ENCODE measurements at places on chromosomes 2 and 18. TPM values are rescaled to one million over a fixed set of nuclear protein-coding genes. Genes with fewer than 3 reads are reported as not detected.
A peak's percentile ranks its signal among the peaks of the same experiment; 100 is the strongest.

DNA sequence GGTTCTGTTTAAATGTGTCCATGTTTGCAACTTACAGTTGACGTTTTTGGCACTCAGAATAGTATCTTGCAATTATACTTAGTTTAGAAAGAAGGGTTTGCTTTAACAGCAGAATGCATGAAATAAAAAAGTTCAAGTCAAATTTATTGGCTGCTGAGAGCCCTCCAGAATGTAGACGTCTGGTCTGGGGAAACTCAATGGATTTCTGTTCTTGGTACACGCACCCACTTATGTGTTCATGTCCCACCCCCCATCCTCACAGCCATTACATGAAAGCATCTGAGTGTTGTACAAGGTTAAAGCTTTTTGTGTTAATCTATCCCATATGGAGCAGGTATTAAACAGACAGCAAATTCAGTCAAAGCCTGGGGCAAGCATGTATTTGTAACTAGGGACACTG is 219.5 kb downstream of the SOX11 start:
- DNase-seq, result no peak

DNA sequence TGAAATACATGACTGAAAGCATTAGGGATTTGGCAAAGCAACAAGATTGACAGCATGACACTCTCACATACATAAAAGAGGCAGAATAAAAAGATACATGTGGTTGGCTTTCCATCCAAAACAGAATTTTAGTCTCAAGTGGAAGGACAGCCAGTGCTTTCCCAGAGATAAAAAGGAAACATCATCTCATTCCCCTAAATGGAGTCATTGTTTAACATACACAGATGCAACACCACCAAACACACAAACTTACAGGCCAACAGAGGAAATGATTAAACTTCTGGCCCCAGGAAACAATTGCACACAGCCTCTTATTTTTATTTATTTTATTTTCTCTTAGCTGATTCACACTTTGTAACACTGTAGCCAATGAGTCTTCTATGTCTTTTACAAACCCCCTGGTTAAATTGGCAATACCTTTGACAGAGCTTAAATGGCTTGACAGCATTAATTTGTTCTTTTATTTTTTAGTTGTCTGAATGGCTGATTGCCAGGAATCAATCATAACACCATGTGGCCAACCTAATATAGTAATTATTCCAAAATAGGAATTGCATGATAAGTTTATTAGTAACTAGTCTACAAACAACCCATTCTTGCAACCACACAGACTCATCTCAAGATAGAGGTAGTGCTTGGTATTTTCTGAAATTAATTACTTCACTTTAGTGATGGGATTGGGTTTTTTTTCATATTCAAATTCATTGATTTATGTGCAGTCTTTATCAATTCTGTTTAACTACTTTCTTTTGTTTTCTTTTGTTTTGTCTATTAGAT is 190.5 kb downstream of the RND3 start:
- peak; percentile 83 for DNase-seq

- DNase-seq, result no peak
Measured at GRCh38 chr18:73741946-73742345, 405.7 kb downstream of the FBXO15 start.

- DNase-seq, result no peak
Measured at GRCh38 chr18:36578871-36579710, 249.7 kb downstream of the TPGS2 start.

DNA sequence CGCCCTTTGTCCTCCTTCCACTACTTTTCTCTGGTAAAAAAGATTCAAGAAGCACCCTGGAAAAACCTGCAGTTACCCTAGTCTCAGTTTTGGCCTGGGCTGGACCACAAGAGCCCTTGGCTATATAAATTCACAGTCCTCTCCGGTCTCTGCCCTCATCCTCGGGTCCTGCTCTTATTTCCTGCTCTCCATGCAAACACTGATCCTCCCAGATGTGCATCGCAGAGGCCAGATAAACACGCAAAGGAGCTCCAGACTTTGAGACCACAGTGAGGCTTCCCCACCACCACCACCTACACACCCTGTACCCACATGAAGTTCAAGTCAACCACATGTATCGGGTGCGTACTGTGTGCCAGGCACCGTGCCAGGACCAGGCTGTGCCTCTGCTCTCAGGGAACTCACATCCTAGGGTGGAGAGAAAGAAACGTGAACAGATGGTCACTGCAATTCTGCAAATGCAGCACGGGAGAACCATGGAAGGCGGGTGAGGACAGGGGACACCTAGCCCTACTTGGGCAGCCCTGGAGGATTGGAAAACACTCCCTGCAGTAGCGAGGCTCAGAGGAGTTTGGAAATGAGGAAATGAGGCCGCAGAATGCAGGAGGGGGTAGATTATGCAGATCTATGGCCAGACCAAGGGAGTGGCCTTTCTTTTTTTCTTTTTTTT is 7.4 kb downstream of the CTDSP1 start:
- DNase-seq, result no peak

DNA sequence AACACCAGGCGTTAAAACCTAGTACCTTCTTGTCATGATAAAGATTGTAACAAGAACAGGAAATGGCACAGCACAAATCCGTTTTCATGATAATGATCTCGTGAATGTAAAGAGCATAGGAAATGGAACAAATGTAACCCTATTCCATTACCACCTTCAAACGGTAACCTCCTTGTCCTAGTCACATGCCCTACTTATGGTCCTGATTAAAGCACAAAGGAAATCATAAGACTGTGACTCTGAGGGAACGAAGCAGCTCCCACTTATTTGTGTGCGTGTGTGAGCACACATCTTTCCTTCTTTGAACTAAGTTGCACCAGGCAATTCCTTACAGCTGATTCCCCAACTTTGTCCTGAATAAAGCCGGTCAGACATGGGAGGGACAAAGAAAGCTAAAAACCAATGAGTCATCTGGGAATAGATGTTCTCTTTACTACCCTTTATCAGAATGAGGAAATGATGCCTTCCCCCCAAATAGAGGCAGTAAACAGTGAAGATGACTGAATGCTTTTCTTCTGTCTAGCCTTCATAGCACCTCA is 192.6 kb downstream of the IKZF2 start:
- DNase-seq, result no peak

- DNase-seq, result no peak
Measured at GRCh38 chr2:217151509-217152206, 291.8 kb upstream of the TNP1 start.

DNA sequence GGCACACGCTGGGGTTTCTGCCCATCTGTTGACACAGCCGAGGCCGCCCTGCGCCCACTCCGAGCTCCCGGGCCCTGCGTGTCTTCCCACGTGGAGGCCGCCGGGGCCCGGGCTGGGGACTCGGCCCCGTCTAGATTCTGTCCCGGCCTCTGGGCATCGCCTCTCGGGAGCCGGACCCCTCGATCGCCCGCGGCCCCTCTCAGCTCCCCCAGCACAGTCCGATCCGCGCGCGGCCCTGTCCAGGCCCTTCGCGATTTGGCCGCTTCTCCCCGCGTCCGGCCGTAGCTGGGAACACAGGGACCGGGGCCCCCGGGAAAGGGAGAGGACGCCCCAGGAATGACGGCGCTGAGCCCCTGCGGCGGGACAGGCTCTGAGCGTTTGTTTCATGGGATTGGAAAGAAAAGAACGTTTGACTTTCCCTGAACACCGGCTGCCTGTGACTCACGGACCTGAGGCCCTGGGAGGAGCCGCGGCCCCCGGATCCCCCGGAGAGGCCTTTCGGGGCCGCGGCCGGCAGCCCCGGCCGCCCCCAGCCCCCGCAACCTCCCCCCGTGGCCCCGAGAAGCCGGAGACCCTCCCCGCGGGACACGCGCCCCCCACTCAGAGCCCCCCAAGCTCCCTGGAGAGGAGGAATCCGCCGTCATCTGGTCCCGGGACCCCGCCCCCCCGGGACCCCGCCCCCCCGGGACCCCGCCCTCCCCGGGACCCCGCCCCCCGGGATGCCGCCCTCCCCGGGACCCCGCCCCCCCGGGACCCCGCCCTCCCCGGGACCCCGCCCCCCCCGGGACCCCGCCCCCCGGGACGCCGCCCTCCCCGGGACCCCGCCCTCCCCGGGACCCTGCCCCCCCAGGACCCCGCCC is 62.7 kb upstream of the CTDP1 start:
- no peak for DNase-seq

DNA sequence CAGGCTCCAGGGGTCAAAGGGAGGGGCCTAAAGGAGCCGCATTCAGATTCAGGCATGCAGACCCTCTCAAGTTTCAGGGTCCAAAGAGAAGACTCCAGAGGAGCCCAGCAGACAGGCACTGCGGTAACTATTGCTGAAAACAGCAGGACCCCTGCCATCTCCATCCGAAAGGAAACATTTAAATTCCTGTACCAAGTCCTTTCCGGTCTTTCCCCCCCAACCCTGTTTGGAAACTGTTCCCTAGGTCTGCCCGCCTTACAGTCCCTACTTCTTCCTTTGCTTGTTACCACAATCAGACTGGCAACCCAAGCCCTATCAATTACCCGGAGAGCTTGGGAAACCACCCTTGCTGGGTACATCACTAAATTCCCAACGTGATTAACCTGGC is 82.0 kb downstream of the DNMT3A start:
- no peak for DNase-seq

GRCh38 chr2:170165129-170165528 is 12.8 kb upstream of the MYO3B start:
- no peak for DNase-seq

- DNase-seq, result no peak
Measured at GRCh38 chr2:197138506-197138905, 172.1 kb downstream of the ANKRD44 start.

GRCh38 chr2:3805201-3805939 is 102.0 kb downstream of the DCDC2C start:
- no peak for DNase-seq

DNA sequence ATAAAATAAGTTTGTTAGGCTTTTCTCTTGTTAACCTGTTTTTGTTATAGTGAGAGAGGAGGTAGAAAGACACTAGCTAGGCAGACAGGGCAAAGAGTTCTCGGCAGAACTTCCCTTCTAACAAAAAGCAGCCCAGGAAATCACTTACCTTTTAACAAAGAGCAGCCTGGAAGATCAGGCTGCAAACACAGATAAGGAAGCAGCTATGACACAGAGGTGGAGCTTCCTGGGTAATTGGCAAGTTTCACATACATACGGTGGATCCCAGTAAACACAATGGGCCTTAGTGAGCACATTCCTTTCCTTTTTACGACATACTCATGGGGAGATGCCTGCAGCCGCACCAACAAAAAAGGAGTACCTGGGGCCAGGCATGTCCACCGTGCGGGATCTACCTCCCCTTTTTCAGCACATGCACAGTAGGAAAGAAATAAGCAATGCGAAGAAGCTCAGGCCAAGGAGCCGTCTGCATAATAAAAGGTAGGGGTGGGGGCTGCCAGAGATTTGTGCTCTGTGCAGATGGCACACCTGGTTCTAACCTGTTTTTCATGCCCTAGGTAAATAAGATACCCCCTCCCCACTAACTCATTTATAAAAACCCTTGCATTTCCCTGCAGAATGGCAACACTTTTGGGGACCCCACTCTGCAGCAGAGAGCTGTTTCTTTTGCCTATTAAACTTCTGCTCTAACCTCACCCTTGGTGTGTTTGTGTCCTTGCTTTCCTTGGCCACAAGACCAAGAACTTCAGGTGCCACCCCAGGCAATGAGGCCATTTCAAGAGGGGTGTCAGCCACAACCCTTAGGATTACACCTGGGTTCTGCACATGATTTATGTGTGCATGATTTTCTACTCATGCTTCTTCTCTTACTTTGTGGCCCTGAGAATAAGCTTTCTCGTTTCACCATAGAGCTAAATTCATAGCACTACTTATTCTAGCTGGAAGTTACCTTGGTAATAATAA is 26.5 kb downstream of the MDH1 start:
- DNase-seq, result no peak

GRCh38 chr18:74645679-74646078 is 48.0 kb downstream of the ZNF407 start:
- DNase-seq, result no peak

- DNase-seq, result no peak
Measured at GRCh38 chr2:72793798-72794440, 31.9 kb downstream of the EXOC6B start.

GRCh38 chr2:54483426-54483825 is 27.3 kb downstream of the SPTBN1 start:
- DNase-seq, result no peak

DNA sequence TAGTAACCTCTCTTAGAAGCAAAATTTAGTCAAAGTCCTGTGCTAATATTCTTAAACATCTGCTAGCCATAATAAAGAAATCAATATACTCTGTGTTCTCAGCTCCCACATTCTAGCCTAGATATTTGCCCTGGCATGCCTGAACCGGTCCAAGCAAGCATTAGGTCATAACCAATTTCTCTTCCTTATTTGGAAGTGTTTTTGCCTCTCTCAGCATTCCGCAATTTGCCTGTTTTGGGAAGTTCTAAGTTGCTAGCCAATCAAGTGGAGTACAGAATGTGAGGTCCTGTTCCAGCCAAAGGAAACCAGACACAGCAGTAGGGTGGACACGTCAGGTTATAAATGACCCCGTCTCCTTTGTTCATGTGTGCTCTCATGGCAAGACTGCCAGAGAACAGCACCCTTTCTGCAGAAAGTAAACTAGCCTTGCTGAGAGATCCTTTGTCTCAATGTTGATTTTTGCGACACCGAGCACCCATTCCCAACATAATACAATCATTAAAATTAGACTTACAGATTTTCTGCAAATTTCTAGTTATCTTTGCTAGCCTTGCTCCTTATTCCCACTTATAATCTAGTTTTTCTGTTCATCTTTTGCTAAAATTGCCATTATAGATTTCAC is 13.0 kb upstream of the SULT1C4 start:
- no peak for DNase-seq

- DNase-seq, result no peak
Measured at GRCh38 chr2:101157272-101157671, 6.1 kb upstream of the TBC1D8 start.

DNA sequence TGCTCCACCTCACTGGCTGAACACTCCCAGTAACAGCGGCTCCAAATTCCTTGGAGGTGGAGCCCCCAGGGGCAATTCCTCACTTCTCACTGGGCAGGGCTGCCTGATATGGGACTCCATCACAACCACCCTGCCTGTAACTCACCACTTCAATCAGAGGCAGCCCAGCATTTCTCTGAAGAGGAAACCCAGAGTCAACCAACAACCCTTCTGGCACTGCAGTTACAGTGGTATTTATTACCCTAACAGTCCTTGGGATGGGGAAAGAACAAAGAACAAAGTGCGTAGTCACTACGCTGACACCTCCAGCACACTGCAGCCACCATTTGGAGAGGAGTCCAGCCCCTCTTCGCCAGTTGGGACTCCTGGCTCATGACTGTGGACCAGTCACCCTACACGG is 85.7 kb upstream of the GALNT13 start:
- DNase-seq, result no peak

GRCh38 chr2:34627003-34627402 is 1027.9 kb upstream of the FAM98A start:
- no peak for DNase-seq

TTR gene
- polyA plus RNA-seq, result not detected

NMUR1 gene
- 0.38 TPM for polyA plus RNA-seq

MERTK gene
- polyA plus RNA-seq, result 4.0 TPM

INHA gene
- polyA plus RNA-seq, result 0.37 TPM

GAREM2 gene
- polyA plus RNA-seq, result 3.9 TPM

IL1F10 gene
- not detected for polyA plus RNA-seq

CNTNAP5 gene
- 0.03 TPM for polyA plus RNA-seq

HOXD11 gene
- polyA plus RNA-seq, result not detected

NYAP2 gene
- 0.34 TPM for polyA plus RNA-seq

FBLN7 gene
- polyA plus RNA-seq, result 9.2 TPM

RAD51AP2 gene
- 0.11 TPM for polyA plus RNA-seq

FAM237A gene
- polyA plus RNA-seq, result not detected

CRYBA2 gene
- polyA plus RNA-seq, result not detected

CPLX4 gene
- polyA plus RNA-seq, result not detected
